ENCODE measurements at places on chromosomes 6 and 20.

GRCh38 chr6:107653183-107653580, 163.3 kb downstream of the SOBP start:
- peak; percentile 75 for DNase-seq

- DNase-seq: no peak
Observed at GRCh38 chr6:113447088-113447831, 409.9 kb upstream of the MARCKS start.

DNA sequence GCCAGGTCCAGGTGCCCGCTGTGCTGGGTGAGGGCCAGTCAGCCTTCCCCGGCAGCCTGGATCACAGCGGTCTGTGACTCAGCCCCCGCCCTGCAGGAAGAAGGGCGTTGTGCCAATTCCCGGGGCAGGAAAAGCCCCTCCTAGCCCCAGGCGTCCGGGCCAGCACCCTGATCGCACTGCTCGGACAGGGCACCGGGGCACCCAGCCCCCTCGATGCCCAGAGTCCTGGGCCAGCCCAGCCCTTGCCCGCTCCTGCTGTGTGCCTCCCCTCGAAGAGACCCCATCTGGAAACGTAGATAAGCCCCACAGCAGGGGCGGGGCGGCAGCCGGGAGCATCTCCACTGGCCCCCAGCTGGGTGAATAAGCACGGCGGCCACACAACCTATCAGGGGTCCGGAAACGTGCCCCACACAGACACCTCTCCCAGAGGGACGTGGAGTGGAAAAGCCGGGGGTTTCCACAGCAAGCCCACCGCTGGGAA, 9.9 kb downstream of the LAMA5 start:
- DNase-seq: peak; percentile 73

- no peak for DNase-seq
Observed at GRCh38 chr6:154318721-154319120, 37.9 kb downstream of the IPCEF1 start.

DNA sequence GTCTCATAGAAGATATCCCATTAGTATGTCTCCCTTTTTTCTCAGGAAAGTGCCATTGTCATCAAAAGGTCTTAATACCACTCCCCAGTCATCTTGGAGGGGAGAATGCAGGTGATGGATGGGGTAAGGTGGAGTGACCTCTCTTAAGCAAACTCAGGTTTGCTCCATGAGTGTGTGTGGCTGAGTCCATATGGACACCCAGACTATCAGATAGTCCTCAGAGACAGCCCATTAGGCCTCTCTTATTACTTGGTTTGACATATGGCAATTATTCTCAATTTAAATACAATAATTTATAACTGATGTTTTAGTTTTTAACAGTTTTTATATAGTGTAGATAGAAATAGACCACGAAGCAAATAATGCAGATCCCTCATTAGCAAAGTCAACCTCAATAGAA, 23.2 kb downstream of the LAMA4 start:
- DNase-seq: no peak

DNA sequence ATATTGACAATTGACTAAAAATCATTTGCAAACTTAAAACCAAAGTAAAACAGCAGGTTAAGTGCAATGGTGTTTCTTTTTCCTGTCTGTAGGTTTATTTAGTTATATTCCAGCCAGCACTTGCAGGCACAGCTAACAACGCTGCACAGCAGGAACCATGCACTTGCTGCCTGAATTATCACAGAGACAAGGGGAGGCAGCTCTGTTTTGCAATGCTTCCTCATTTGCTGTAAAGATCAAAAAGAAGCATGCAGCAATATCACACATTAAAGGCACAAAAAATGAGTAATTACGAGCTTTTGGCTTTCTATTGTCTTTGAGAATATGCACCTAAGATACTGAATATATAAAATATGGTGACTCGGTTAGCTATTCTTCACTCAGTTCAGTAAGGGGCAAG, 241.9 kb downstream of the EPHA7 start:
- DNase-seq: peak; percentile 50

DNA sequence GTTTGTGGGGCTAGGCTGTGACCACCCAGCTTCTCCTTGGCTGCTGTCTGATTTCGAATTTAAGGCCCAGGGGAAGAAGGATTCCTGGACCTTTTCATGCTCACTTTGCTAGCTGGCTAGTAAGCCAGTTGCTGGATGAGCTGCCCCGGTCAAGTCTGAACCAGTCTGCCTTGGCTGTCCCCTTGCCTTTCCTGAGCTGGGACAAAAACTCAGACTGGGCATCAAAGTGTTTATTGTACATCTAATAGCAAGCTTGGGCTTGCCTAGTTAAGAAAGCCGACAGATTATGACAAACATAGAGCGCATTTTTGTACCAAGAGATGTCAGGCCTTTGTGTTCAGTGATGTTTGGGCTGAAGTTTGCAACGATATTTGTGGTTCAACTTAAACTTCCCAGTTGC, 750 bp upstream of the PAK5 start:
- DNase-seq: peak; percentile 31

- DNase-seq: no peak
Observed at GRCh38 chr20:29298271-29298590, 1959.2 kb upstream of the DEFB115 start.

GRCh38 chr20:52746190-52746589, 226.0 kb upstream of the TSHZ2 start:
- DNase-seq: peak; percentile 31

DNA sequence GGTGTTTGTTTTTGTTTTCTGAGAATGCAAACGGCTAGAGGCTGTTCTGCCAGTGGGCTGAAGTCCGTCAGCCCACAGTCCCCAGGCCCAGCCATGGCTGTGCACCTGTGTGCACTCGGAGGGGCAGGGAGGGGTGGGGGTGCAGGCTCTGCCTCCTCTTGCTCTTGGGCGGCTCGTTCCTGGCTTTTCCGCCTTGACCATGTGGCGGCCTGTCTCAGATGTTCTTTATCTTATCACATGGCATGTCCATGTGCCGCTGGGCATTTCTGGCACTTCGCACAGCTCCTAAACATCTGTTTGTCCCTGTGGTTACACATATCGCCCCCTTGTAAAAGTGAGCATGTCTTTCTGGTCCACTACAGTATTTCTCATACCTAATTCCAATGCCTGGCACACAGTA, 137.0 kb downstream of the CDH4 start:
- no peak for DNase-seq

DNA sequence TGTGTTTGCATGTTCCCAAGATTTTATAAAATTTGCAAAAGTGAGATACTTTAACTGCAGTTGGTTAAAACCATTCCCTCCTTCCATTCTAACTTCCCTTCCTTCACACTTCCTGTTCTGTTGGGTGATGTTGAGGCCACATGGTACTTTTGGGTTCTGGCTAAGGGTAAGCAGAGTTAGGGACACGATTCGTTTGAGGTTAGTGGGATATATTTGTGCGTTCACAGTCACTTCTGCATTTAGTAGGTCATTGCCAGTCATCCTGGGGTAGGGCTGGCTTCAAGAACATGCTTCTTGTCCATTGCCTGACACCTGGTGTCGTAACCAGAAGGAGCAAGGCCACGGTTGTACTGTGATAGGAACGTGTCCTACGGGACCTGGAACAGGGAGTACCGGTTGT, 340.1 kb downstream of the ZFAND3 start:
- DNase-seq: no peak

DNA sequence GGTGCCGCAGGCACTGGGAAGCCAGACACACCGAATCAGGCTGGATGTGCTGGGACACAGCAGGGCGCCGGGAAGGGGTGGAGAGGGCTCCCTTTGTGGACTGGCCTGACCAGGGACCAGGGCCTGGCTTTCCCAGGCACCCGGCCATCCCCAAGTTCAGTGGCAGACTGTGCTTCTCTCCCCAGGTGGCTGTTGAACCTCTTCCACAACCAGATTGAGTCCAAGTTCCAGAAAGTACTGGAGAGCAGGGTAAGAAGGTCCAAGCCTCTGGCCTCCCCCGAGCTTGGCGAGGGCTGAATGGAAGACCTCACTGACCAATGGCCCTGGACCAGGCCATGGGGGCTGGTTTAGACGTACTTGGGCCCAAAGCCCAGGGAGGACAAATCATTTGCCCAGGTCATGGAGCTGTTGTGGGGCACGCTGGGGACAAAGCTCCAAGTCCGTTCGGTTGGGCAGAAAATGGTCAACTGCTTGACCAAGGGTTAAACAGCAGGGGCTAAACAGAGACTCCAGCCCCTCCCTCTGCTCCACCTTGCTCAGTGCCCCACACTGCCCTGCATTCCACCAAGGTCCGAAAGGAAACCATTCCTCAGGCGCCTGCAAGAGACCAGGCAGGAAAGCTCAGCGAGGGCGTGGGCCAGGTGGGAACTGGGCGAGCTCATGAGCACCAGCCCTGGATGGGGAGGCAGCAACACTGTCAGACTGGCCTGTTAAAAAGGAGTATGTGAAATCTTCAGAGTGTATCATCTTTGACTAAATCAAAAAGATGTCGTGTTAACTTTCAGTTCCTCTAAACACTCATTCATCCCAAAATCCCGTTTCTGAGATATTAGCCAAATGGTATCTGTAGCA, 9.1 kb downstream of the LBP start:
- no peak for DNase-seq

DNA sequence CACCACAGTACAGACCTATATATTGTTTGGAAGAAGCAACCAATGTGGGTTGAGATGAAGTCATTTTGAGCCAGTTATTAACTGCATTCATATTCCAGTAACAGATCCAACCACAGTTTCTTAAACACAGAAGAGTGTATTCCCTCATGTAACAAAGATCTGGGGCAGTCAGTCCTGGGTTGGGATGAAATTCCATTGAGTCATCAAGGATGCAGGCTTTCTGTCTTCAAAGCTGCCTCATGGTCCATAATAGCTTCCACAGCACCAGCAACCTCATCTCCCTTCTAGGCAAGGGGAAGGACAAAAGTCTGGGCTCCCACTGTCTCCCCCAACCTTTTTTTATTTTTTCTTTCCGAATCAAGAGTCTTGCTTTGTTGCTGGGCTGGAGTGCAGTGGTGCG, 2.9 kb upstream of the SOD2 start:
- no peak for DNase-seq

DNA sequence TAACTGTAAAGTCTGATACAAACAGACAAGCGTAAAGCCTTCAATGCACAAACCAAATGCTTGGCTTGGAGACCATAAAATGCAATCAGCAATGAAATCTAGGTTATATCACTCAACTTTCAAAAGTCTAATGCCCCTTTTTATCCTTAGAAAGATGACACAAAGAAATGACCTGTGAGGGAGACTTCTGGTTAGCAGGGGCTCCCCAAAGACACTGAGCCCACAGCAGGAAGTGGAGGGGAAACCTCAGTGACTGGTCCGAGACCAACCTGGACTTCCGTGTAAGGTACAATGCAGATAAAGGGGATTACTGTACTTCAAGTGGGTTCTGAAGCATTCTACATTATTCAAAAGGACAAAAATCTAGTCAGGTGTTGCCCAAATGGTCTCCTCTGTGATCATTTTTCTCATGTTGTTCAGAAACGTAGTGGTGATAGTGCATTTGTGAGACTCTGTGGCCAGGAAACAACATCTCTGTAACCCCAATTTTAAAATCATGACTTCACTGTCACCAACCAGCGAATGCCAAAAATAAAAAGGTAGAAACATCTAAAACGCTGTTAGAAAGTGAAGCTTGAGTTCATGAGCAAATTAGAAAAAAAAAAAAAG, 88.2 kb downstream of the HIVEP2 start:
- DNase-seq: no peak

DNA sequence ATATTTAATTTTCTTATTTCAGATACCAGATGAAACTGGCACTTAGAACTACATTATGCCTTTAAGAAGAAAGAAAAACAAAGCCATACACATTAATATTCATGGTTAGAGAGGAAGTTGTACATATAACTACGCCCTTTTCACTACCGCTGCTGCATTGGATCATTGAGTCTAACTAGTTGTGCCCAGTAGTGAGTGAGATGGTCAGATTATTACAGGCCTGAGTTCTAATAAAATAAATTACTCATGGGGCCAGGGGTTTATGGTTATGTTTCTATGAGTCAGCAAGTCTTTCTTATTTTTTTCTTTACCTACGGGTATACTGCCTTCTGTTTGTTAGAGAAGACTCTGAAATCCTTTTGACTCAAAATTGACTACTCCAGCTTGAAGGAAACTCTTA, 11.5 kb downstream of the RIOK1 start:
- DNase-seq: no peak

DNA sequence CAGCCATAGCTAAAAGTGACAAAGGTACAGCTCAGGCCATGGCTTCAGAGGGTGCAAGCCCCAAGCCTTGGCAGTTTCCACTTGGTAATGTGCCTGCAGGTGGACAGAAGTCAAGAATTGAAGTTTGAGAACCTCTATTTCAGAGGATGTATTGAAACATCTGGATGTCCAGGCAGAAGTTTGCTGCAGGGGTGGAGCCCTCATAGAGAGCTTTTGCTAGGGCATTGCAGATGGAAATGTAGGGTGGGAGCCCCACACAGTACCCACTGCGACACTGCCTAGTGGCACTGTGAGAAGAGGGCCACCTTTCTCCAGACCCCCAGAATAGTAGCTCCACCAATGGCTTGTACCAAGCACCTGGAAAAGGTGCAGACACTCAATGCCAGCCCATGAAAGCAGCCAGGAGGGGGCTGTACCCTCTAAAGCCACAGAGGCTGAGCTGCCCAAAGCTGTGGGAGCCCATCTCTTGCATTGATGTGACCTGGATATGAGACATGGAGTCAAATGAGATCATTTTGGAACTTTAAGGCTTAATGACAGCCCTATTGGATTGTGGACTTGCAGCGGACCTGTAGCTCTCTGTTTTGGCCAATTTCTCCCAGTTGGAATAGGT, 1299.4 kb upstream of the MAP3K7 start:
- no peak for DNase-seq

- DNase-seq: peak; percentile 15
Observed at GRCh38 chr6:154538640-154539191, 28.2 kb upstream of the CNKSR3 start.

- no peak for DNase-seq
Observed at GRCh38 chr6:34115403-34115795, 30.5 kb downstream of the GRM4 start.

DNA sequence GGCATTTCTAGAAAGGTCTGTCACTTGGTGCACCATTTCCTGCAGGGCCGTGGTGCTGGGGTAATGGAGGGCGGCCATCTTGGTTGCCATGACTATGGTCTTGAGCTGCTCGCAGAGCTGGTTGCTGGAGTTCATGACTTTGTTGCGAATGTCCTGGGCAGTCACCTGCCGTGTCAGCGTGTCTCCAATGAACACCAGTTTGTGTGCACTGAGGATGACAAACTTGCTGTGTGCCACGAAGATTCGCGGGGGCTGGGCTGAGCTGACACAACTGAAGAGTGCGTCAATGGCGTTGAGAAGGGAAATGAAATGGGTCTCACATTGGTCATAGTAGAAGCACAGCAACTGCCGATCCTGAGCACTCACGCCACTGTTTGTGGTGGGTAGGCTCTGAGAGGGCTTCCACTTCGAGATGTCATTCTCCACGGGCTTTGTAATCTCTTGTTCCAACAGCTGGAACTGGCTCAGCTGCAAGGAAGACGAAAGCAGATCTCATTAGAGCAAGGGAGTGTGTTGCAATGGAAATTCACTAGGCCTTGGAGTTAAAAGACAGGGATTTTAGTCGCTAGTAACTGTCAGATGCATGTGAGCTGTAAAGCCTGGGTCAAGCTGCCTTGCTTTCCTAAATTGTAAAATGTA, 47.1 kb downstream of the NEDD9 start:
- DNase-seq: no peak

- no peak for DNase-seq
Observed at GRCh38 chr6:53813801-53814200, 19.0 kb downstream of the LRRC1 start.

GRCh38 chr20:51910321-51911050, 108.2 kb upstream of the SALL4 start:
- no peak for DNase-seq

Data from NCI-H345 (cell line).